Lower lobe of right lung (tissue), 2 donors: ENCODE measurements at places on chromosomes 16 and 17. TPM values are rescaled to one million over a fixed set of nuclear protein-coding genes. Genes with fewer than 3 reads are reported as not detected.
A peak's percentile ranks its signal among the peaks of the same experiment; 100 is the strongest.

- no peaks in the 10 kb centered on the region for H3K27me3 ChIP-seq
- no peak overlapping the region for H3K4me3 ChIP-seq
- peaks cover 53% of the 10 kb centered on the region for H3K4me1 ChIP-seq
- H3K27ac ChIP-seq = peak overlapping the region; percentile 81
- H3K36me3 ChIP-seq = no peaks in the 10 kb centered on the region
Measured at GRCh38 chr17:2212400-2212981, 91.1 kb downstream of the SMG6 start.

Gene DNAI2
- 6.2 TPM for total RNA-seq

Gene CTRB2
- total RNA-seq = 0.44 TPM

DNA sequence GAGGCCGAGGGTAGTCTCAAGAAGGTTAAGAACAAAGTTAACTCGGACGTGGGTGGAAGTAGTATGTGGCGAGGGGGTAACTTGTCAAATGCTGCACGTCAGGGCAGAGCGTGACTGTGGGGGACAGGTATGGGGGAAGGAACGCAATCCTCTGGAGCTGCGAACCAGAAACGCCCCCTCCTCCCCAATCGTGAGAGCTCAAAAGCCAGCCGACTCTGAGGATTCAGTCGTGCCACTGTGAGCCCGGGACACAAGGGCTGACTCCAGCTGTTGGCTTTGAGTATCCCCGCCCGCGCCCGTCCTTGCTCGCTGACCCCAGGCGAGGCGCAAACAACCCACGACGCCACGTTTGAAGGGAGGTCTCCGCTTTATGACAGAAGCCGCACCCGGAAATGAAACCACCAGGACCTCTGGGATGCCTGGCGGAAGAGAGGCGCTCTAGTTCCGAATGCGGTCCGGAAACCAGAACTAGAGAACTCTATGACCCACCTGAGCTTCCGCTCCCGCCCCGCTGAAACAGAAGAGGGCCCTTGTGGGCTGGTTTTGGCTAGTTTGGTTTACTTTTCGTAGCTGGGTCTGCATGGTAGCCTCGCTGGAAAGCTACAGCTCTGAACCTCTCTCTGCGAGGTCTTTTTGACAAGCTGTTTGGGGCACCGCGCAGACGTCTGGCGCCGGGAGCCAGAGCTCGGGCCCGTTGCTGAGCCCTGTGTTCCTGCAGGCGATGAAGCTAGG is at the start of gene PEX12:
Gene PEX12 (minus strand): TSS at position 375 of the 732 bp plus-strand sequence. CDS start 550 bp downstream, outside the sequence.
- no peaks in the 10 kb centered on the region for H3K27me3 ChIP-seq
- peak within 1 kb of the TSS; percentile 84 for H3K4me3 ChIP-seq
- peak within 1 kb of the TSS; percentile 93 for H3K27ac ChIP-seq
- peaks cover 22% of the 10 kb centered on the region for H3K4me1 ChIP-seq

Gene GCGR
- total RNA-seq = not detected

Gene KRTAP9-8
- total RNA-seq = not detected

GRCh38 chr16:60553090-60553757 is 1483.0 kb downstream of the CDH8 start:
- no peak overlapping the region for H3K27ac ChIP-seq
- H3K4me3 ChIP-seq = no peak overlapping the region
- H3K36me3 ChIP-seq = no peaks in the 10 kb centered on the region
- H3K4me1 ChIP-seq = no peaks in the 10 kb centered on the region
- no peak for DNase-seq

Gene NPIPB13
- total RNA-seq = 27.6 TPM

Gene RFNG
- 35.1 TPM for total RNA-seq

DNA sequence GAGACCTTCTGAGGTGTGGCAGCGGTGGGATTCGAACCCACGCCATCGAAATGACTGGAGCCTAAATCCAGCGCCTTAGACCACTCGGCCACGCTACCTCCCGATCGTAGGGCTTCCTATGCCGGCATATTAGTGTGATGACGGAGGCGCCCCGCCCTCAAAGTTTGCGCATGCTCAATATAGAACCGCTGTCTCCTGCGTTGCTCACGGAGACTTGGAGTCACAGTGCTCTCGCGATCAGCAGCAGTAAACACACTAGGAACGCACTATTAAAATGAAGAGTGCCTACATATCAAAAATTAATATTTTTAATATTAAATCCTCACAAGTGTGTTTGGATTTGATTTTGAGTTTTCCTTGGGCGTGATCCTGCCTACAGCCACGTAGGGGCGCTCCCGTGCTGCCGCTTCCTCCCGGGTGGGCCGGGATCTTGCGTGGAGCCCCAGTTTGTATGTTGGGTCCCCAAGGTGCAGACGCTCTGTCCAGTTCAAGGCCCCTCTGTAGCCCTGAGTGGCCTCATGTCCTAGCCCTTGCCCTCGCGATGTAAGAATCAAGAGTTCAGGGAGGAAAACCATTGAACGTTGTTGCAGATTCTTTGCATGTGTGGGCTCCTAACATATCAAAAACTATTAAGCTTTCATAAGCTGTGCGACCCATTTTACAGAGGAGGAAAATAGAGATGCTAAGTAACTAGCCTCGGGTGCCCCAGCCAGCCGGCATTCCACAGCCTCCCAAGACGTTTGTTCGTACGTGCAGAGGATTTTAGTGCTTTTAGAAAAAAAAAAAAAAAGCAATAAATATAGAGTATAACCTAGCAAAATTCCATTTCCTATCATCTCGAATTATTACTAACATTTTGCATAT is 10.2 kb upstream of the EEF2K start:
- H3K27ac ChIP-seq = peak overlapping the region; percentile 80
- peaks cover 45% of the 10 kb centered on the region for H3K4me1 ChIP-seq
- peak overlapping the region; percentile 63 for H3K4me3 ChIP-seq
- no peaks in the 10 kb centered on the region for H3K27me3 ChIP-seq
- DNase-seq = peak; percentile 90

DNA sequence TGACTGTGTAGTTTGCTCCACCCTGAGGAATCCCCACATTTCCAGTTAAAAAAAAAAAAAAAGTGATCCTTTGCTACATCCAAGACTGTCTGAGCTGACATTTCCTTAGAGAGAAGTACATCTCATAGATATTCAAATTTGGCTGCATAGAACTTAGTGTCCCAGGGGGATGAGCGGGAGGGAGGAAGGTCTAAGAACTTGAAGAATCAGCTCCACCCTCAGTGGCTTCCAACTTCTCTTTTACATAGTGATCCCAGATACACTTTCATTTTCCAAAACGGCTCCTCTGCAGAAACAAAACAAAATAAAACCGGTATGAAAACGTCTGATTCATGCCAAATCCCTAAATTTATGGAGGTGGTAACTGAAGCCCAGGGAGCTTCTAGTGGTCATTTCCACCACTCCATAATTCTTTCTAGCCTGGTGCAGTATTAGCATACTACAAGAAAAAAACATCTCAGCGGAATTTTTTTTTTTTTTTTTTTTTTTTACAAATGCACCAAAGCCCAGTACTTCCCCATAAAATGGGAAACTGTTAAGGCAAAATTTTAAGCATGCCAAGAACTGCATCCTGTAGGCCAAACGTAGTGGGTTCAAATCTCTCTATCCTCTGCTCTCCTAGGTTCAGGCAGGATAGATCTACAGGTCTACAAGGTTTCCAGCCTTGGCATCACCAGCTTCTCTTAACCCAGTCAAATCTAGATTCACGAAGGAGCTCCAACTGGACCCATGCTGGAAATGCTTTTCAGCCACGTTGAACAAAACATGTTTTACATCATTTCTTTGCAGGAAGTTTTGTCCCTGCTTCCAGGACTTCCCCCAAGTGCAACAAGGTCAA is 29.3 kb downstream of the MAF start:
- H3K36me3 ChIP-seq = no peaks in the 10 kb centered on the region
- no peak overlapping the region for H3K27ac ChIP-seq
- no peaks in the 10 kb centered on the region for H3K4me1 ChIP-seq
- H3K4me3 ChIP-seq = peak overlapping the region; percentile 38
- no peaks in the 10 kb centered on the region for H3K27me3 ChIP-seq

Gene SLFN12L
- 4.0 TPM for total RNA-seq

DNA sequence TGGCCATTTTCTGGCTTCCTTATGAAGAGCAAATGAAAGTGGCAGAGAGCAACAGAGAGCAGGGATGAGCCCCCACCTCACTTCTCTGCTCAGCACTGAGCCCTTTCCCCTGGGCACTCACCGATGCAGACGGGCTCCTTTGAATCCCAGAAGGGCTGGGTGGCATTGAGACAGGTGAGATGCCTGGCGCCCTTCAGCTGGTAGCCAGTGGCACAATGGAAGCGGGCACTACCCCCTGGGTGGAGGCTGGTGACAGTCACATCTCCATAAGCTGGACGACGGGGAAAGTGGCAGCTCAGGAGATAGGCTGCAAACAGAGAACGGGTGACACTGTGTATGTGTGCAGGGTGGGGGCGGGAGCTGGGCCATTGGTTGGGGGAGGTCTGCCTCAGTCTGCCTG is 12.5 kb upstream of the PHF12 start:
- H3K4me1 ChIP-seq = no peaks in the 10 kb centered on the region
- H3K27me3 ChIP-seq = no peaks in the 10 kb centered on the region
- H3K36me3 ChIP-seq = no peaks in the 10 kb centered on the region
- no peak overlapping the region for H3K4me3 ChIP-seq
- no peak overlapping the region for H3K27ac ChIP-seq

DNA sequence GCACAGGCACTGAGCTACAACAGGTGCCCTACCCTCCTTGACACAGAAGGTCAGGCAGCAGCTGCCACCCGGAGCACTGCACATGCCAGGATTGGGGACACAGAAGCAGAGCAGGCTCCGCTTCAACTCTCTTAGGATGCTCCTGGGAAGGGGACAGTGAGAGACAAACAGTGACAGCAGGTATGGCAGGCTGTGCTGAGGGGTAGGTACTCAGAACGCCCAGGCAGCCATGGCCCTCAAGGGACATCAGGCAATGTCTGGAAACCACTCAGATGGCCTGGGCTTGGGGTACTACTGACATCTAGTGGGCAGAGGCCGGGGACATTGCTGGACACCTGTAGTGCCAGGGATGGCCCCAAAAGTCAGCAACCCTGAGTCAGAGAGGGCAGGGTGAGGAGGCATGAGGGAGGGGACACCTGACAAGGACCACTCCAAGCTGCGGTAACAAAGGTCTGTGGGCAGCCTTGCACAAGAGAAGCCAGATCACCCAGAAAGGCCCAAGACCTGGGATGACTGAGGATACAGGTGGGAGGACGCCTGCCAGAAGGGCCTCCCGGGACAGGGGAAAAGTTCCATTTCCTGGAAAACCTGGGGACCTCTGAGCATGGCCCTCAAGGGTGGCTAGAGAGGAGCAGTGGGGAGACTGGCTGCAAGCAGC is 21.2 kb downstream of the PEMT start:
- no peaks in the 10 kb centered on the region for H3K27me3 ChIP-seq
- H3K36me3 ChIP-seq = no peaks in the 10 kb centered on the region
- H3K4me1 ChIP-seq = peaks cover 42% of the 10 kb centered on the region
- DNase-seq = no peak
- no peak overlapping the region for H3K27ac ChIP-seq
- H3K4me3 ChIP-seq = no peak overlapping the region

- H3K27ac ChIP-seq = peak overlapping the region; percentile 92
- H3K36me3 ChIP-seq = no peaks in the 10 kb centered on the region
- no peaks in the 10 kb centered on the region for H3K27me3 ChIP-seq
- H3K4me3 ChIP-seq = peak overlapping the region; percentile 96
- no peak for DNase-seq
Measured at GRCh38 chr16:48244863-48245195, 729 bp downstream of the LONP2 start.

DNA sequence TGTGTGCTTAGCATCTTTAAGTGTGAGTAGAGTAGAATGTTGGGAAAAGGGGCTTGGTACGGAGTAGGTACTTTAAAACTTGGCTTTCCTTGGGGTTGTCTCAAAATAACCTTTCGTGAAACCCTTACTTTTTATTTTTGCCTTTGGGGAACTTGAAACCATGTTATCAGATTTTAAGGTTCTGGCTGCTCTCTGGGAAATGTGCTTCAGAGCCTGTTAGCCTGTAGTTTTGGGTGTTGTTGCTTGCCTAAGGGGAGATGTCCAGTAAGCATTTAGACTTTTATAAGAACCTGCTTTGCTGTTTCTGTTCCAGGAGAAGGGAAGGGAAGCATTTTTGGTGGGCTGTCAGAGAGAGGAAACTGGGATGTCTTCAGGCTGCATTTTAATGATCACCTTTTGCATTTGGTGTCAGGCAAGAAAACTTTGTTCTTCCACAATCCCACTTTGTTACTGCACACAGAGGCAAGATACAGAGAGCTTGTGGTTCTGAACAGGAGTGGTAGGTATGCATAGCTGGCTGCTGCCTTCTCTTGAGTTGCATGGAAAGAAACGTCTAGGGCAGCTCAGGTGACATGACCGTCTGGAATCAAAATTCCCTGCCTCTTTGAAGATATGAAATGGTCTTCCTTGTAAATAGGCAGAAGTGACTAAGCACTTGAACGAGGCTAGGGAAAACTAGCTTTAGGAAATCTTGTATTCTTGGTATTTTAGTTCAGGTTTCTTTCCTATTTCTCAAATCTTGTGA is 1.7 kb downstream of the RABEP1 start:
- H3K36me3 ChIP-seq = no peaks in the 10 kb centered on the region
- no peaks in the 10 kb centered on the region for H3K27me3 ChIP-seq
- H3K4me1 ChIP-seq = peaks cover 21% of the 10 kb centered on the region
- H3K27ac ChIP-seq = no peak overlapping the region
- DNase-seq = no peak

Gene HSD11B2
- 2.9 TPM for total RNA-seq

Gene IL34
- total RNA-seq = 2.6 TPM

Gene UMOD
- not detected for total RNA-seq

DNA sequence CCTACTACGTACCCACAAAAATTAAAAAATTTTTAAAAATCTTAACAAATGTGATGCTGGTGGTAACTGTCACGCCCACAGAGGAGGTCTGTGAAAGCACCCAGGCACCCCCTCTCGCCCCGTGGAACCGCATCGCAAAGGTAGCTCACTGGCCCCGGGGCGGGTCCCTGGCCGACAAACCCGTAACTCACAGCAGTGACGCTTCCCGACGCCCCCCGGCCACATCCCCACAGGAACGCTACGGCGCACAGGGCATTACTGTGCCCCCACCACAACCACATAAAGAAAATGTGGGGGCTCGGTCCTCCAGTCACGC is 366 bp downstream of the ANKS3 start:
- no peaks in the 10 kb centered on the region for H3K27me3 ChIP-seq
- peak overlapping the region; percentile 98 for H3K4me3 ChIP-seq
- H3K27ac ChIP-seq = peak overlapping the region; percentile 85
- DNase-seq = no peak
- peaks cover 18% of the 10 kb centered on the region for H3K4me1 ChIP-seq

DNA sequence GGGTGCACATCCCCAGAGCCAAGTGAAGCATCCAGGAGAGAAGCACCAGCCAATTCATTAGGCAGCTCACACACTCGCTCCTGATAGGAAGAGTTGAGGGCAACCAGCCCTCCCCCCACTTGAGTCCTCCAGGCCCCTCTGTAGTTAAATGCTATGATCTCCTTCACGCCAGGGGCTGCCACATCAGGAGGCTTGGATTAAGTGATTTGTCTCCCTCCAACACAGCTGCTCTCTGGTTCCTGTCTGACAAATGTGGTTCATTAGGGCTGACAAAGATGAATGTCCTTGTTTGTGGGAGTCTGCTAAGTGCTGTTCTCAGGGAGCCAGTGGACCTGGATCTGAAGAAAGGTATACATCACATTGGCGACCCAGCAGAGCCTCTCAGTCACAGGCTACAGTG is 94.5 kb upstream of the WSCD1 start:
- H3K4me3 ChIP-seq = no peak overlapping the region
- H3K27me3 ChIP-seq = peaks cover 17% of the 10 kb centered on the region
- H3K36me3 ChIP-seq = no peaks in the 10 kb centered on the region
- no peaks in the 10 kb centered on the region for H3K4me1 ChIP-seq
- H3K27ac ChIP-seq = no peak overlapping the region
- no peak for DNase-seq
